ENCODE measurements at places on chromosomes 11 and 22.

GRCh38 chr11:1199241-1199750 is 23.6 kb upstream of the MUC5B start:
- DNase-seq: peak; percentile 48

GRCh38 chr11:71370020-71370747 is 78.0 kb downstream of the DHCR7 start:
- DNase-seq: no peak

DNA sequence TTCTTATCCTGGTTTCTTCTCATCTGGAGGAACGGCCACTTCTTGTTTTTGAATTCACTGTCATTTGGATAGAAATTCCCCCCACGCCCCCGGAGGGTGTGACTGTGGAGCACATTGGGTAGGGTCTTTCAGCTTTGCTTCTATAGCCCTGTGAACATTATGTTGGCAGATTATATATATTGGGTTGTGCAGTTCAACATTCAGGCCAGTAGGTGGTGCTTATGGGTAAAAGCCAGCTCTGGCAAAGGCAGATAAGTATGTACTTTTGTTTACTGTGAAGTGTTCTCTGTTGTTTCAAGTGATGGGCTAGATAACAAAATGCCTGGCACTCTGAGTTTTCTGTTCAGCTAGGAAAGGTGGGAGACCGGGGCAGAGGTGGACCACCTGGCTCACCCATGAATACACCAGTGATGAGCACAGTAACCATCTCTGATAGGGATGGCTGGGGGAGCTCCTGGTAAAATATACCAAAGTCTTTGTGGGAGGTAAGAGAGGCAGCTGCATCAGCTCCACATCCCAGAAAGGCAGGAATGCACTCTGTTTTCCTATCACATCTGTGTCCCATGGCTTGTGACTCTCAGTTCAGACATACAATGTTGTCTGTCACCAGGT is 1348.2 kb upstream of the RAG2 start:
- DNase-seq: no peak

- DNase-seq: no peak
Observed at GRCh38 chr22:26968859-26969523, 311.6 kb downstream of the MIAT start.

DNA sequence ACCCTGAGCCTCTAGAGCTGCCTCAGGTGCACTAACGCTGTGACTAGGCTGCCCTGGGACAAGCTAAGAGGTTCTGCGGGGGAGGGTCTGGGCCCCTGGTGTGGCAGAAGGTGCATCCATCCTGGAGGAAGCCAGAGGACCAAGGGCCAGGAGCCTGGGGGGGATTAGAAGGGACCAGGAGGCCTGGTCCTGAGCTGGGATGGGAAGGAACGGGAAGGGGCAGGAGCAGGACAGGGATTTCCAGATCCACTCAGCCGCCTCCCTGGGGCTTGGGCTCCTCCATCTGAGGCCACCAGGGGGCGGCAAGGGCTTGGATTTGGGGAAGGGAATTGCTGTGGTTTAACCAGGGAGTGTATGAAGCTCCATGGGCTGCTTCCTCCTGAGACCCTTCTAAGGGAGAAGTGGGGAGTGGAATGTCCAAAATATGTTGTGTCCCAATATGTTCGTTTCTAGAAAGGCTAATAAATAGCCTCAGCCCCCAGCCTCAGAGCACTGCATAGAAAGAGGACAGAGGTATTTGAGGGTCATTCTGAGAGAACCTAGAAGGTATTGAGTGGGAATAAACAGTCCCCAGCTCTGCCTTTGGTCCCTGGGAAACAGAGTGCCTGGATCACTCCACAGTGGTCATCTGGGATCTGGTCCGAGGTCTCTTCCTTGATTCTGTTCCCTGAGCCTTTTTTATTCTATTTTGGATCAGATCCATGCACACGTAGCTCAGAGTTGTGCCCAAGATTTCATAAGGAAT is 17.4 kb upstream of the PRAME start:
- peak; percentile 72 for DNase-seq

DNA sequence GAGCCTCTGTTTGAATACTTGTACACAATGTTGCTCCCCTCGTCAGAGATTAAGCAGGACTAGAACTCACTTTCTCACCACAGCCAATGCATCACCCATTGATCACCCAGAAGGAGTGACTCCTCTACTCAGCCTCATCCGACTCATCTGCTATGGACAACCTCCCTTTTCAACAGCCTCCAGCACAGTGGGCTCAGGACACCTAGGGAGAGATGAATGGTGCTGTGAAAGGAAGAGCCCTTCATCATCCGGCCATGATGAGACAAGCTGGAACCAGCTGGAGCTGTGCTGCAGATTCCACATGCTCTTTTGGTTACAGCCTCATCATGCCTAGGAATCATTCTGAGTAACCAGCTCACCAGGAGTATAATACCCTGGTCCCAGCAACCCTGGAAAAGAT is 15.5 kb downstream of the C11orf91 start:
- no peak for DNase-seq

DNA sequence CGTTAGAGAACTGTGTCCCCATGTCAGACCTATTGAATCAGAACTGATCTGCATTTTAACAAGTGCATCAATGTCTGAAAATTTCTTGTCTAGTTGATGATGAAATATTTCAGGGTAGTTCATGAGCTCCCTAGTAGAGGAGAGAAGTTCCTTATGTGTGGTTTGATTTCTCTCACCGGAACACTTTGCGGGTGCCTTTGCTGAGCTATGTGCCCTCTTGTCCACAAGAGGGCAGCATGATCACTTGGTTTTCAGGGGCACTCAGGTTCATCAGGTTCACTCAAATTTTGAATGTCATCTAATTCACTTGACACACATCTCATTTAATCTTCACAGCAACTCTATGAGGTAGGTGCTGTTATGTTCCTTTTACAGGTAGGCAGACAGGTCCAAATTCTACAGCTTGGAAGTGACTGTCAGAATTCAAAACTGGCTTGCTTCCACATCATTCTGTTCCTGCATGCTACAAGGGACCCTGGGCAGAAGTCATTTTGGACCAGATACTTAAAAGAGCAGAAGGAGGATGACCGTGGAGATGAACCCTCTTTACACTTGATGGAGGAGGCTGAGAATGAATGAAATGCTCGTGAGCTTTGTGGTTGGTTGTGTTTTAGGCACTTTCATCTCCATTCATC is 55.6 kb downstream of the P4HA3 start:
- DNase-seq: peak; percentile 80

- no peak for DNase-seq
Observed at GRCh38 chr11:110251836-110252235, 44.6 kb downstream of the RDX start.

- no peak for DNase-seq
Observed at GRCh38 chr22:20176421-20177085, 25.7 kb upstream of the CCDC188 start.

- no peak for DNase-seq
Observed at GRCh38 chr11:68164437-68164836, 43.2 kb upstream of the CHKA start.

- DNase-seq: no peak
Observed at GRCh38 chr22:46162771-46163556, 12.6 kb downstream of the PPARA start.
